ENCODE measurements at places on chromosomes 4 and X.
A peak's percentile ranks its signal among the peaks of the same experiment; 100 is the strongest.

DNA sequence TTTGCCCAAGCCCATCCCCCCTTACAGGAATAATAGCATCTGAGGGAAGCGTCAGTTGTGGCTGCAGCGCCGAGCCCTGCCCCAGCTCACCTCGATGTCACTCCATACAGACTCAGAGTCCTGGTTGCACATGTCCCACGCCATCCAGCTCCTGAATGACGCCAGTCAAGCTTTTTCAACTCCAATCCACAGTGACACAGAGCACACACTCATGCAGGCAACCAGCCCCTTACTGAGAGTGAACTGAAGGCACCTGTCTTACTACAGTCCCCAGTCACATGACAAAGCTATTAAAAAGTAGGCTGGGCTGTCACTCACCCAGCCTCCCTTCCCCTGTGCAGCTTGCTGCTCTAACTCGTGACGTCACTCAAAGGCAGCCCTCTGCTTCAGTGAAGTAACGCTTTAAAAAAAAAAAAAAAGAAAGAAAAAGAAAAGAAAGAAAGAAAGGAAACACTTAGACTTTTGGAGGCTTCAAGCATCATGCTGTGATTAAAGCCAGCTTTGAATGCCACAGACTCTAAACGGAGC lies at the start of gene PPARGC1A:
Gene PPARGC1A (minus strand): TSS at position 234 of the 528 bp plus-strand sequence. CDS start 90 bp downstream, at position 144.
- no peak for DNase-seq

DNA sequence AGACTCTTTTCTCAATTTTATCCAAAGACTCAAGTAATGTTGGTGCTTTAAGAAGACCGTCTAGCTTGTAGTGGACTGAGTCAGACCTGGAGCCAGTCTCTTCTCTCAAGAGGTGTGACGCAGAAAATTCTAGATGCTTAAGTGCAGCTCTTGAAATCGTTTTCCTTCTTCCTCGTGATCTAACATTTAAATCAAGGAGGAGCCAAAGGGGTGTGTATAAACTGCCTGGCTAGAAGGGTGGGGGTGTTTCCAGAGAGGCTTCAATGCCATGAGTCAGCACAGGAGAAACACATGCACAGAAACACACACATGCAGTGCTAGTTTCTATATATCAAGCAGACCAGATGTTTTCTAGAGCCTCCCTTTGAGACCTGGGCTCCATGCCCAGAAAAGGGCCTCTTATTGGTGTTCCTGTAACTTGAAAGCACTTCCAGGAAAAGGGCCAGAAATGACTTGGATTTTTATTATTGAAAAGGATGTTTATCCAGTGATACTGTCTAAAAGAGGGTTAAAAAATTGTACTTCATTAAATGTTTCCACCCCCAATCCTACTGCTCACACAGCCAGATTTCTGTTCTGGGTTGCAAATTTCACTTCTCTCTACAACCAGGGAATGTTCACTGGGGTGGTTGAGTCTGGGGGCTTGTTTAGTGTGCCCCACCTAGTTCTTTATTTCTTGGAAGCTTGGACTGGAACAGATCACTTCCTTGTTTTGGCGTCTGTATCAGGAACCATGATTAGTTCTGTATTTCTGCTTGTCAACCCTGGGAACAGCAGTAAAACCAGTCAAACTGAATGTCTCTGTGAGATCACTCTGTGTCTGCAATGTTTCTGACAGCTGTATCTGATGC lies at the start of gene CLIC2:
Gene CLIC2 (minus strand): TSS at position 129 of the 851 bp plus-strand sequence. CDS start 187 bp downstream, outside the sequence.
- no peak for DNase-seq

DNA sequence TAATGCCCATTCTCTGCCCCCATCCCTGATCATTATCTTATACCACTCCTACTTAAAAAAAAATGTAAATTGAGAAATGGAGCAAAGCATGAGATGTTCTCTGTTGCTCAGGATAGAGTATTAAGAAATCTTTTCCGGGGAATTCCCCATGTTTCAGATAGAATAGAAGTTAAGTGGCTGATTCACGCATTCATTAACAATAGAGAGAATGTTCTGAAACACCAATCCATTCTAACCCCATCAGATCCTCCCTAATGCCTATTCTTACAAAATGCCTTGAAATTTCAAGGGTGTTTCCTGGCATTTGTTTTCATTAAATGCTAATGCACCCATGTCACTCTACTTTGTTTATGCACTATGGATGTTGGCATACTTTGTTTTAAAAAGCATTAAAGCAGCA lies 101.1 kb downstream of the AREG start:
- DNase-seq, result no peak

DNA sequence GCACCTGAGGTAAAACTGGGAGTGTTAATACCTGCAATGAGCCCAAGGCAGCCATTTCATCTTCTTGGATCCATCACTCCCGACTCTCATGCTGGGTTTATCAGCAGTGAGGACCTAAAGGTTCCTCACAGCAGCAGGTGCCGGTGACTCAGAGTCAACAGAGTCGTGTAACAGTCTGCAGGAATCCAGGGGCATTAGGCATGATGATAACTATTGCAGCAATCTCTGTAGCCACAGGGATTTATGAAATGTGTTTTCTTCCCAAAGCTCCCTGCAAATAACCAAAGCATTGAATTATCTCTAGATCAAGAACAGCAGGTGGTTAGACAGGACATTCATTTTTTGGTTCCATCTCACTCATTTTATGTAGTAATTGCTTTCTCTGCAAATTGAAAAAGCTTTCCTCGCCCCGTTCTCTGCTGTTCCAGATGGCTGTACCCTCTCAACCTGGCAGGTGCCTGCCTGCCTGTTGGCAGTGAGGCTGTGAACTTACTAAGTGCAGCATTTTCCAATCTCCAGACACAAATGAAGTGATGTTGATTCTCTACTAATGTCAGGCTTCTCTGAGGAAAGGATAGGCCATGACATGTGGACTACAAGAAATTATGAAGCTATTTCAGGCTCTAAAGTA lies 48.1 kb upstream of the TSPAN7 start:
- no peak for DNase-seq

DNA sequence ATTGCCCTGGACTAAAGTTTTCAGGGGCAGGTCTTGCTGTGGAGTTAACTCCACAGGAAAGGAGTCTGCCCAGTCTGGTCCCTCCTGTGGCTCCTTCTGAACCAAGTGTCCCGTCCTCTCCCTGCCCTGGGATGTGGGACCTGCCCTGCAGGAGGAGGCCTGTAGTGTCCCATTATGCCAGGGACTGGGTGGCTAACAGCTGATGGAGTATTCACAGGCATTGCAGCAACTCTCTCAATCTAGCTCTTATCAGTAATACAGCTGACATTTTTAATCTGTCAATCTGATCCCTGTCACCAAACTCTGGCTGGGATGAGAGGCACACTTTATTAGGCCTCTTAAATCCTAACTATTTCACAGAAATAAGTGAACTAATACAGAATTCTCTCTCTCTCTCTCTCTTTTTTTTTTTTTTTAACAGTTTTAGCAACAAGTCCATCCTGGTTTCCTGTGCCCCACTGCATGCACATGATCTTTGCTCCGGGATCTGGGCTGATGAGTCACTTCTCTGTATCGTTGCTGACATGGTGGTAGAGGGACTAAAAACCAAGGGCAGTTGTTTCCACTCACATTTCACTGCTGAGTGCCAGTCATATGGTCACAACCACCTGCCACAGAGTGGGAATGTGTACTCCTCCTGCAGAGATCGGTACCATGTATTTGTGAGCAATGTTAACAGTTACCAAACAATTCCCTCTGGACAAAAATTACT lies 39.1 kb downstream of the HAND2 start:
- DNase-seq, result no peak

DNA sequence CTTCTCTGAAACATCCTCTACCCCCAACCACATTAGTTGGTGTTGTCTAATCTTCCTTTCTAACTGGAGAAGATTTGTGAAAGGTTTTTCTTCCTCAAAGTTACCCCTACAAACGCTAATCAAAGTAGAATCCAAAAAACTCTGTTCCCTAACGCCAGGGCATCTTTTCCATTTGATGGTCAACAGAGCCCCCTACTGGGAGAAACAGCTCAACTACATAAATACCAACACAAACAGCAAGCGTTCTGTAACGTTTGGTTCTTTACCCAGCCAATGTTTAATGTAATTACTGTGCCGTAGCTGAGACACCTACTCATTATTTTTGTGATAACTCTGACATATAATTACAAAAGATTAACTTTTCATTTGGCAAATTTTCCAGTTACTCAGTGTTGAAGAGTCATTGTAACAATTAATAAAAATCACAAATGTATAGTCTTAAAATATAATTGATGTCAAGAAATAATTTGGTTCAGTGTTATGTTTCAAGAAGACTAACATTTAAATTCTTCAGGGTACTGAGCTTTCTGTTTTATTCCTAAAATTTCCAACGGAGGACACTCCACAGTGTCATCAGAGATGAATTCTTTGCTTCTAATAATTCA lies 94.9 kb upstream of the TBC1D9 start:
- no peak for DNase-seq

DNA sequence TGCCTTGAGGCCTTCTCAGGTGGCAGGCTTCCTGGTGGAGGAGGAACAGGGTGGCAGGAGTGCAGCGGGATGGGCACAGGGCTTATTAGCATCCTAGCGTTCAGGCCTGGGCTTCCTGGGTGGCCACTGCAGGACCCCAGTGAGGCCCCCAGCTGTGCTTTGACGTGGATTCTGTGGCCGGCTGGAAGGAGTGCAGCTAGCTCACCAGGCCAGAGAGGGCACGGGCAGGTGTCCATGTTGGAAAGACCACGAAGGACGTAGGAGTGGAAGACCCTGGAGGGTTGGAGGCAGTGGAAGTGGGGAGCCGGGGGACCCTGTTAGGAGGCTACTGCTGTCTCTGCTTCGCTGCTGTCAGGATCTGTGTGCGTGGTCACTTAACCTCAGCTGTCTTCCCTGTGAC lies 13.3 kb upstream of the TADA2B start:
- no peak for DNase-seq

DNA sequence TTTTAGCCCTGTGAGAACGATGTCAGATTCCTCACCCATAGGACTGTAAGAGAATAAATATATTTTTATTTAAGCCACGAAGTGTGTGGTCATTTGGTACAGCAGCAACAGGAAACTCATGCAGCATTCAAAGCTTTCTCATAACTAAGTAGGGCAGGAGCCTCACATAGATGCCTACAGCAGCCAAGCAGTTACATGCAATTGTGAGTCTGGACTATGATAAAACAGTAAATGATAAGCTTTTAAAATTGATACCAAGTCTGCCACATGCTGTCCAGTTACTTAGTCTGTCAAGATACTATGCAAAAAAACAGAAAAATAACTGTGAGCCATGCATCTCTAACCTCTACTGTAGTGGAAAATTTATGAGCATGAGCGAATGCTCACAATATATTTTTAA lies 359.6 kb downstream of the HS3ST1 start:
- DNase-seq, result no peak

DNA sequence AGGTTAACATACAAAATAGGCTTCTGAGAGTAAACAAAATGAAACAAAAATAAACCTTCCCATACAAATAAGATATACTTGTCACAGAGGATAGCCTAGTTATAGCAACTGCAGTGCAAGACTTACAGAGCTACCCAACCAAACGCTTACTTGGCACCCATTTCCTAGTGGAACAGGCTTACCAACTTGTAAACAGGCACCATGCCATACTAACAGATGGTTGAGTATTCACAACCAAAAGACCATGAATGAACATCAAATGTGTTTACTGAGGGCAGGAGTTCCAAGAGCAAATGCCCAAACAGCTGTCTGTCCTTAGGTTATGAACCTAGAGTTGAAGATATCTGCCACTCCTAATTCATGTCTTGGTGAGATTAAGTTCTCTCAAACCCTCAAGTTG lies 2629.2 kb downstream of the PCDH7 start:
- DNase-seq, result no peak

GRCh38 chr4:52904421-52904820 lies 42.3 kb downstream of the RASL11B start:
- DNase-seq, result no peak

- no peak for DNase-seq
Measured at GRCh38 chr4:76003620-76004019, 3.7 kb downstream of the CXCL9 start.

DNA sequence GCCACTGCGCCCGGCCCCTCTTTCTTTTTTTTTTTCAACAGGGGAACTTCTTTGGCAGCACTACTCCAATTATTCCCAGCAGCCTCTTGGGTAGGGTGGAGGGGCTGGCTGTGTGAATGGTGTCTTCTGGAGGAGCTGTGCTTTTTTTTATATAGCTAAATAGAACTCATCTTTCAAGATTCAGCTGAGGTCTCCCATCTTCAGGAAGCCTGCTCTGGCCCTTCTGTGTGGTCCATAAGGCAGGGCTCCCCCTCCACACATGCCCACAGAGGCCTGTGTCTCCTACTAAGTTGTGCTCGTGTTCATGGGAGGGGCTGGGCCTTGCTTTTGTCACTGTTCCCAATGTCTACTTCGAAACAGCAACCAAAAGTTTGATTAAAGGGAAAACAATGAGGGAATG lies 116.8 kb downstream of the AFAP1 start:
- no peak for DNase-seq

GRCh38 chr4:35963974-35964515 lies 280.3 kb downstream of the ARAP2 start:
- DNase-seq, result no peak

DNA sequence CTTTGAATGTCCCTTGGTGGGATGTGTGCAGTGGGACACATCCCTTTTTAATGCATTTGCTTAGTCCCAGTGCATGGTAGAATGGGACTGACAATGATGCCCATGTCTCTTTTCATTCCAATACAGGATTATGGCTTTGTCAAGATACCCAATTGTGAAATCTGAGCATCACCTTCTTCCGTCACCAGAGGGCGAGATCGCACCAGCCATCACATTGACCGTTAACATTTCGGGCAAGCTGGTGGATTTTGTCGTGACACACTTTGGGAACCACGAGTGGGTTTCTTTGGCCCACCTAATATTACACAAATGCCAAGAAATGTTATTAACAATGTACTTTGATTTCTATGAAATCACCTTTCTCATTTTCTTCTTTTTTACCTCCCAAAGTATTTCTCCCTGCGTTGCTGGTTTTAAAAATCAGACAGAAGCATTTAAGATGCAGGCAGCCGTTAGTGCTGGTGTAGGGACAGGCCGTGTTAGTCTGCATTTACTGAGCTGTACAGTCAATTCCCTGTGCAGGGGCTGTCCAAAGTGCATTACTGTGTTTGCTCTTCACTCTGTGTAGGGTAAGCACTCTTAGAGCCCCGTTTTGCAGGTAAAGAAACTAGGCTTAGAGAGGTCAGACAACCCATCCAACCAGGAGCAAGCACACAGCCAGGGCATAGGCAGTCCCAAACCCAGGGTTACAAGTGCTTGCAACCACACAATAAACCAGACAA lies 46.5 kb downstream of the CWH43 start:
- DNase-seq, result peak; percentile 7

DNA sequence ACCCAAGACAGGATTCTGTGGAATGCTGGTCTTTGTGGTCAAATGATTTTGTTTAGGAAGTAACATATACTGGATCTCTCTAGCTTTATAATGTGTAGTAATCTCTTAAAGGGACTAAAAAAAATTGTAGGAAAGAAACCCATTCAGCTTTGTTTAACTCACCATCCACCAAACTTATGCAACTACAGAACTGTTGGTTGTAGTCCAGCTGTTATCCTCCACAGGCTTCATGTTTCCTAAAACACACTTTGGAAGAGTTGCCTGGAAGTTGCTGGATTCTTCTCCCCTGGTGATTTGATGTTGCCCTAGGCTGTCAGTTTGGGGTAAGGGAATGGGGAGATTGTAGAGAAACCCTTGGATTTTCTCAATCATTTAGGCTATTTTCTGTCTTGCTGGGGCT lies 89.3 kb downstream of the RLIM start:
- no peak for DNase-seq

GRCh38 chrX:150037041-150037440 lies 98.8 kb upstream of the EOLA2 start:
- DNase-seq, result no peak
